ENCODE measurements at places on chromosomes 4 and X.
A peak's percentile ranks its signal among the peaks of the same experiment; 100 is the strongest.

GRCh38 chr4:79044141-79044659, 105.0 kb upstream of the PAQR3 start:
- no peak for DNase-seq

DNA sequence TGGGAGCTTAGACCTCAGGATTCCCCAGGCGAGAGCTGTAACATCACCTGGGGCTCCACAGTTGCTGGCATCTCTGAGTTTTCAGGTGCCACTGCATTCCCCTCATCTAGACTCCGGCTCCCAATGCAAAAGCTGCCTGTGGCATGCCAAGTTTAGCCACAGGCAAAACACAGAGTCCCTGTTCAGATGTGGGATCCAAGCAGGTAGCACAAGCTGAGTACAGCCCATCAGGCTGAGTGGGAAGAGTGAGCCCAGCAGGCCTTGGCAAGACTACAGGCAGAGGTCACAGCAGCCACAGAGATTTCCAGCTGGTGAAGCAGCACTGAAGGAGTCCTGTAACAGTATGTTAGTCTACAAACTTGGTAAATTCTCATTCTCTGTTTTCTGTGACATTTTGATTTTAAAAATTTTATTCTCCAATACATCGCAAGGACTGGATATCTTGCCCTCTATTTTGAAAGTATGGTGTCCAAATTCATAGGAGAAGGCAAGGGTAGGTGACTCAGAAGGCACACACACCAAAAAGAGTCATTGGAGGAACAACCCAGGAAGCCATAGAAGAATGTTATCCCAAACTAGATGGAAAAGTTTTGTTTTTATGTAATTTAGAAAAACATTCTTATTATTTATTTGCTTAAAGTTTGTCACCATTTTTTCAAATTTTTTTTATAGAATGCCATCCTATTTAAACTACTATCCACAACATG, 13.6 kb upstream of the CXCL2 start:
- no peak for DNase-seq

- no peak for DNase-seq
These were observed 41.9 kb upstream of the TADA2B start for GRCh38 chr4:7001271-7001670.

DNA sequence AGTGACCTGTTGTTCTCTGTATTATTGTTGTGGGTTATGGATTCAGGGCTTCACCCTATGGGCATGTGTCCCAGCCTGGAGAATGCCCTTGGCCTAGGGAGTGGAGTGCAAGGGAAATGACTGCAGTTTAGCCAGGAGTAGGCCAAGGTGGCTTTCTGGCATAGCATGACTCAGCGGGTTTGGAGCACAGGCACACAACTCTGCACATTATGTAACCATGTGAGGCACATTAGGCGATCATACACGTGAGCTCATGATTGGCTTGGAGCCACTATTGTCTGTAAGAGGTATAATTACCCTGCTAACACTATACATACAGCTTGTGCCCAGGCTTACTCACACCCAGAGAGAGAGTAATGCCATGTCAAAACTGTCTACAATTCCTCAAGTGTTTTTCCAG, 35.1 kb upstream of the TACR3 start:
- DNase-seq, result peak; percentile 76

GRCh38 chrX:148854306-148854705, 353.9 kb downstream of the AFF2 start:
- no peak for DNase-seq

DNA sequence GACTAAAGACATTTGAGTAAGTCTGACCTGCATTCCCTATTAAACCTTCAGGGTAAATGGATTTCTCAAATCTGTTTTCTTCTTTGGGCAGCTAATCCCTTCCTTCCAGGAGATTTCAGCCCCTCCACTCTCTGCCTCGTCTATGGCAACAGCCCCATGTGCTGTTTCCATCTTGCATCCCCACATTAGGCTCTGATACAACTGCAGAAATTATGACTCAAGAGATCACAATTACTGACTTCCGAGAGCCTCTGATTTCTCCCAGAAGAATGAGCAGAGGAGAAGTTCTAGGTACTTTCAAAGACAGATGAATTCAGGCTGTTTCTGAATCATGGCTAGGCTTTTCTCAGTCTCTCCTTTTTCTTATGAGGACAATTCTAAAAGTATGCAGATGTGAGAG, 38.7 kb downstream of the RAI2 start:
- no peak for DNase-seq

DNA sequence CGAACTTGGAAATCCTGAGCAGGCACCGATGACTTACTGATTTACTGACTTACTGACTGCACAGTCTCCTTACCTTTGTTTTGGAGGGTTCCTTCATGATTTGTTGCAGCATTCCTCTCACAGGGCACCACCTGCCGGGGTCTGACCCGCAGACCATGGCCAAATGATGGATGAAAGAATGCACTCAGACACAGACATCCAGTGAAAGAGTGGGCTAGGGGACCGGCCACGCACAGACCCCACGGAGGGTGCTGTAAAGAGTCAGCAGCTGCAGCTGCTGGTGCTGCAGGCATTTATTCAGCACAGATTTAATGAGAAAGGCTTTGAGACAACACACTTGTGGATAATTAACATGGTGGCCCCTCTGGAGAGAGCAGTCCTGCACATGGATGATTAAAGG, 3.4 kb downstream of the MAGEB5 start:
- DNase-seq, result no peak

DNA sequence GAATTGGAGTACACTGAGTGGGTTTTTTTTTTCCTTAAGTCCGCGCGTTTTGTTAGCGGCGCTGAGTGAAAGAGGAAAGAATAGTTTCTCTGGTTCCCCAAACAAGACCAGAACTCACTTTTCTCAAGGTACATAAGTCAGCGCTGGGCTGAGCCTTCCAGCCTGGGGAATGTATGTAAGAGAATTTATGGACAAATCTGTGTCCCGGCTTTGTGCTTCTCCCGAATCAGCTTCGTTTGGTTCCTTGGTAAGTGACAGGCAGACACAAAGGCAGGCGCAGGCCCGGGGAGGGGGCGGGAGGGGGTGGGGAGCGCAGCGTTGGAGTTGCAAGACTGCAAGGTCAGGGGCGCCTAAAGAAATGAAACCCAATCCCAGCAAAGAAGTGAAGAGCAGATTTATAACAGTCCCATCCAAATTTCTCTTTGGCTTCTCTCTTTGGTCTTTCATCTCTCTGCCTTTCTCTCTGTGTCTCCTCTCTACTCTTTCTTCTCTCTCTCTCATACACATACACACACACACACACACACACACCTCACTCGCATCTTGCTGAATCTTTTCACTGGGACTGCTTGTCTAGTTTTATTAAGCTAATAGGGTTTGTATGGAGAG, 981 bp downstream of the TET2 start:
- DNase-seq, result peak; percentile 30

GRCh38 chr4:56433280-56433679, 2.1 kb downstream of the PPAT start:
- no peak for DNase-seq

GRCh38 chr4:10656420-10656819, 28.1 kb downstream of the CLNK start:
- DNase-seq, result no peak

DNA sequence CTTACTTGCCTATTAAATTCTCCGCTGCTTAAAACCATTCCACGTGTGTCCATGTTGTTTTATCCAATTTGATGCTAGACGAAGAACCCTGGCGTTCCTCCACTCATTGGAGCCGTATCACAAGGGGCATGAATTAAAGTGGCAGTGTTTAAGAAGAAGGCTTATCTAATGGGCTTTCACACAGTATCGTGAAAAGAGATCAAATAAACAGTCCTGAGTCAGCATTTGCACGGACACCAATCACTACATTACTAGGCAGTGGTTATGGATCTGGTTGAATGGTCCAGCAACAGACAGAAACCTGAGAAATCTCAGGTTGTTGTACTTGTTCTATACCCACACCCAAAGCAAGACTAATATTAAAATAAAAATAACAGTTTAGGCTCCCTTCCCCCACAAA, 671.6 kb downstream of the FAT4 start:
- no peak for DNase-seq

DNA sequence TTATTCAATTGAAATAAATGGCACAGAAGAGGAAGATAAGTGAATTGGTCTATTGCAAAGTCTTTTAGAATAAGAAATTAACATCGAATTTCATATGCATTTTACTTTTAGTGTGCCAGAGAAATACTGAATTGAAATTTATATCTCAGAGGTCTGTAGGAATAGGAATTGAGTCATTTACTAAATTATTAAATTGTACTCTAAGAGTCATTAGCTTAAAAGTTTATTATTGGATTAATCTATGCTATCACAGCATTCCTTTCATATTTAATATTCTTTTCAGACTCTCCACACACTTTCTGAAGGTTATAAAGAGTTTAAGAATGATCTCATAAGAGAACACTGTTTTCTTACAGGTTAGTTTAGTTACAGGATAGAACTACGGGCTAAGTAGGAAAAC, 2711.5 kb downstream of the ARAP2 start:
- DNase-seq, result no peak

GRCh38 chrX:39904816-39905537, 192.8 kb downstream of the BCOR start:
- DNase-seq, result no peak

DNA sequence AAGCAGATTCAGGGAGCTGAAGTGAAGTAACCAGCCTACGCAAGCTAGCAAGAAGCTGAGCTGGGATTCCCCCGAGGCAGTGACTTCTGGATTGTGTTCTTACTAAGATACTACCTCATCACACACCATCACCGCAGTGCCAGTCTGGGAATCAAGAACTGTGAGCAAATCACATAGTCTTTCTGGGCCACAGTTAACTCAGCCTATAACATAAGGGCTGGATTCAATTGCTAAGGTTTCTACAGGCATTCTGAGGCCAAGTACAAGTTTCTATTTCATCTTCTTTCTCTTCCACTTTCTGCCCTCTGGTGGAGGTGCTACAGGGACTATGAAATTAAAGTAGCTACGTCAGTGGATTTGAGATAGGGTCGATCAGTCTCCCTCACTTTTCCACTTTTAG, 1.4 kb upstream of the CORIN start:
- no peak for DNase-seq

DNA sequence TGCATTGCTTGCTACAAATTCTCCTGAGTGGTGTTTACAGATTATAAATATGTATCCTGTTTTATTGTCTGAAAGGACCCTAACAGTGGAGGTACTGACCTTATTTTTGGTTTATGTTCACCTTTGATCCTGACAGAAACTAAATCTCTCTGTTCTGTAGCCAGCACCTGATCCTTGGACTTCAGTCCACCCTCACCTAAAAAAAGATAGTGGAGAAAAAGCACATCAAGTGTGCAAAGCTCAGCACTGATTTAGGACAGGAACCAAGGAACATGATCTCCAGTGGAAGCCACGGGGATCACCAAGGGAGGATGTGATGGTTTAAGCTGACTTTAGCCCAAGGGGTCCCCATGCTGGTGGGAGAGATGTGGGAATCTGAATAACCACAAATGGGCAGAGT, 22.3 kb upstream of the C4orf54 start:
- DNase-seq, result no peak

GRCh38 chr4:74197080-74197479, 39.2 kb downstream of the MTHFD2L start:
- DNase-seq, result no peak

DNA sequence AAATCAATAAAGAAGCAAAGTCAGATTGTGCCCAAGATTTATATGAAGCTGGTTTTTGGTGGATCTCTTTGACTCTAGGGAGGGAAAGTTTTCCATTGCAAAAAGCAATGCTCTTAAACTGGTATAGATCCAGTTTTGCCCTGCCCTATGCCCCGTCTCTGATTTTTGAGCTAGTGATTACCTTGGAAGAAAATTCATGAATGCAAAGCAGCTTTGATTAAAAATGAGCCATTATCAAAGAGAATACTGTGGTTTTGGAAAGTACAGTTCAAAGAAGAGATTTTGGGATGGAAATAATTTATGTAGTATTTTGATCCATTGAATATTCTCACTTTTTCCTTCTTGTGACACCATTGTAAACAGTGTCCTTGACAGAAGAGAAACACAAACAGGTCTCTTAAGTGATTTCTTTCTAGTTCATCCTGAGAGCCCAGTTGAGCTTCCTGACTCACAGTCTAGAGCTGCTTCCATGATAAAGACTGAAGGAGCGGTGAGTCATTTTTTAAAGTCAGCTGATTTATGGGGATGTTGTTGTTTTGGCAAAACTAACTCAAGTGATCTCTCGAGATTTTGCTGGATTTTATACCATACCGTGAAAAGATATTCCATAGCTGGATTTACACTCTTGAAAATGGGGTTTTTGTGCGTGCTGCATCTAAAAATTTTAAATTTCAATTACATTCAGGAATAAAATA, 76.7 kb downstream of the AFF1 start:
- no peak for DNase-seq

DNA sequence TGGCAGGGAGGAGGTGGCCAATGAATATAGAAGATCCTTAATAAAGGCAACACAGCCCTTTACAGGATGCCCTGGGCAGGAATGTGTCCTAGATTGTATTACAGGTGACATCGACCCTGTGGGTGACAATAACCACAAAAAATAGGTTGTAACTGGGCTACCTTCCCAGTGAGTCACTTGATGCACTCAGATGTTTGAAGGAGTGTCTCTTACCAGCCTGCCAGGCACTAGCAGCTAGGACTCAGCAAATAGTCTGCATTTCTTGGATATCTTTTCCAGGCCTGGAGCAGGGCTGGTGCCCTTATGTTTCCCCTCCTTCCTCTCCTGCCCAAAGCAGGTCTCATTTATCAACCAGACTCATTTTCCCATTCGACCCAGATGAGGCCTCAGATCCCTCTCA, 50.9 kb upstream of the TMEM164 start:
- peak; percentile 11 for DNase-seq

- DNase-seq, result no peak
These were observed 625.9 kb downstream of the PDHA2 start for GRCh38 chr4:96465834-96466233.

DNA sequence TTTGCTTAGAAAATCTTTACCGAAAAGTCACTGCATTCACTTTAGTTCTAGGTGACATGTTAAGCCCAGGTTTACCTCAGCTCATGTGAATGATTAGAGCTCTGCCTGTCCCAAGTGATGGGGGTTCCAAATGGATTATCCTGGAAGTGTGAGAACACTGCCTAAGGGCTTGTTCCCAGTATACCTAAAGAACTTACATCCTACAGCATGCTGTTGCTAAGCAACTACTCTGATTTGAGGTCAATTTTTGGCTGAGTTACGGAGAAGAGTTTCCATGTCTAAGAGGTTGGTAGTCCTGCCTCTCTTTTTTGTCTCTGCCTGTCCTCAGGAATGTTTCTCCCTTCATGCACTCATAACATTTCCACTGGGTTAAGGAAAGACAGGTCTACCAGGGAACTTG, 67.6 kb upstream of the UGT2B15 start:
- no peak for DNase-seq

Data from NCI-H2029 treated with DMSO at 0.1 percent for 48 hours (cell line).